ENCODE measurements at places on chromosomes 16 and 17. TPM values are rescaled to one million over a fixed set of nuclear protein-coding genes. Genes with fewer than 3 reads are reported as not detected.

The IGSF6 gene
- not detected for total RNA-seq

The NATD1 gene
- 2.4 TPM for total RNA-seq

The CNTNAP1 gene
- total RNA-seq = 5.5 TPM

The KRT32 gene
- not detected for total RNA-seq

The NAE1 gene
- 68.9 TPM for total RNA-seq
